ENCODE measurements at places on chromosomes 3 and 15.
A peak's percentile ranks its signal among the peaks of the same experiment; 100 is the strongest.

GRCh38 chr3:47681016-47681415 is 100.7 kb downstream of the SMARCC1 start:
- DNase-seq = no peak

GRCh38 chr15:80779658-80780415 is 667 bp downstream of the CEMIP start:
- DNase-seq = no peak

GRCh38 chr15:65311760-65312159 is 7.3 kb downstream of the RNU5B-1 start:
- no peak for DNase-seq

GRCh38 chr3:10738688-10739372 is 77.2 kb upstream of the SLC6A11 start:
- DNase-seq = peak; percentile 70

DNA sequence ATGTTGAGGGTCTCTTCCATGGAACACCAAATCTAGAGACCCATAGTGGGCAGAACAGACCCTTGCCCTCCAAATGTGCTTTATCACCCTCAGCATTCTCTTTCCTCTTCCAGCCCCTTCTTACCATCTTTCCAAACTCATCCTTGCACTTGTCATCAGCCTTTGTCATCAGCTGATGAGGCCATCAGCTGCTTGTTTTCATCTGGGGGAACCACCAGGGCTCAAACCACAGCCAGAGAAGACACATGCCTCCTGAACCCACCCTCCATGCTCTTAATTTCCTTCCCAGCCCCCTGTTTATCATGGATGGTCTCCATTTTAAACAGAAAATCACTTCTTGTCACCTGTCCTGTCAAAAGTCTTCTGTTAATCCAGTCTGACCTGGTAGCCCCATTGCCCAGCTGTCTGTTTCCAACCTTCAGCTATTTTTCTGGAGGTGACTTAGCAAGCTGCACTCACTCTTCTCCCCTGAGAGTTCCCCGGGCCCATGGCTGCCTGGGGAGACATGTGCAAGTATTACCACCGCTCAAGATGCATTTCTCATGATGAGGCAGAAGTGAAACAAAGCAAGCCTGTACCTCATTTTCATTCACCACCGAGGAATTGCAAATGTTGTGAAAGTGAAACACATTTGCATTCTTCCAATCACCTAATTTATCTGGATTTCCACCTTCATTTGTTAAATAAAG is 14.7 kb upstream of the SYNM start:
- DNase-seq = no peak

DNA sequence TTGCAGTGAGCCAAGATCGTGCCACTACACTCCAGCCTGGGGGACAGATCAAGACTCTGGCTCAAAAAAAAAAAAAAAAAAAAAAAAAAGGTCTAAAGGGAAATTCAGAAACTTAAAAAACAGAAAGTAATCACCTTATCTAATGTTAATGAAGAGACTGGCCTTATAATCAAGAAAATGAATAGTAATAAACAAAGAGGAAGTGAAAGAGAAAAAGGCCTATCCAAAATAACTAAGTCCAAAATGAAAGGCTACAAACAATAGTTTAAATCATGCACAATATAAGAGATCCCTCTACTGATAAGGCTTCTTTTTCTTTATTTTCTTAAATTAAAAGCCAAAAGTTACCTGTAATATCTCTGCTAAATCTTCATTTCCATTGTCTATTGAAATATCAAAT is 37.1 kb upstream of the HDC start:
- DNase-seq = no peak

DNA sequence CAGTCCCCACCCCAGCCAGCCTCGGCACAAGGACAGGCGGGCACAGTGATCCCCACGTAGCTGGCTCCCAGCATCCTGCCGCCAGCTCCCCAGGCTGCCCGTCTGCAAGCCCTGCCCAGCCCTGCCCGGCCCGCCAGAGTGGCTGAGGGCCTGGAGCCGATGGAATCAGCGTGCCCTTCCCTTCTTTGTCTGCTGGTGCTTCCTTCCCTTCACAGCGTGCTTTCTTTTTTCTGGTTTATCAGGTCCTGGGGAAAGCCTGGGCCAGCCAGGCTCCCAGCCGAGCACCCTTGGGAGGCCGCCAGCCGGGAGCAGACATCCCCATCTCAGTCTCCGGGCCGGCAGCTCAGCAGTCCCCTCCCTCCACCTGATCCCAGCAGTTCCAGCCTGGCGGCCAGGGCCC is 54.7 kb upstream of the SMAD6 start:
- DNase-seq = no peak

DNA sequence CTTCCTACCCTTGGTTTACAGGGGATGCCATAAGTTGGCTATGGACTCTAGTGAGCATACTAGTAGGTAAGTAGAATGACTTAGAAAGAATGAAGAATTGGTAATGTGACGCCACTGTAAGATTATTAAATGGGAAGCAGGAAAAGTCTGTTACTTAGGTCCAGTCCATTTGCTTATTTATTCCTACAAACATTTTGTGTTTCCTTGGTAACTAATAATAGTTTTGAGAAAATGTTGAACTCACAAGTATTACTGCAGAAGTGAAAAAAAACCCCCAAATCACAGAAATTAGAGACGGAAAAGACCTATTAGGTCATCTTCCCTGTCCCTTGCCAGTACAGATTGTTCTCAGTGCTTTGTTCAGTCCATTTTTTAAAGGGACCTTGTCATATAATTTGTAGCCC is 63.5 kb downstream of the CMSS1 start:
- DNase-seq = no peak

DNA sequence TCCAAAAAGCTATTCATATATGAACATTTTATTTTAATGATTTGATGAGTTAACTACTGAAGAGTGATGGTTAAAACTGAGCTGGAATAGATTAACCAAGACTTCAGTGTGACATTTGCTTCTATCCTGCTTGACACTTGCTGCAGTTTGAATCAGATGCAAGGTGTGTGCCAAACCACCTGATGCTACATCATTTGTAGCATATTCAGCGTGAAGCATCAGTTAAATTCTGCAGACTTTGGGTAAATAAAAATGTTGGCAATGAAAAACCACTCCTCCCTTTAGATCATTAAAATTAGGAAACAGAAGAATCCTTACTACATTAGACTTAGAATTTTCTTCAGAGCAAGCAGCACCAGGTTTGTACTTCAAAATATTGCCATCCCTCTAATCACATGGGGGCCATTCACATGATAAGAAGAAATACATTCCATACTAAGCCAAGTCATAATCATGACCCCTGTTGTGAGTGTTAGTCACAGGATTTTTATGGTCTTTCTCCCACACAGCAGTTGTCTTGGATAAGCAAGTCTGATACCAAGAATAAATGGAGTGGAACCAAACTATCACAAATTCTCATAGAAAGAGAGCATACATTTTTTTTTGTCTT is 160.7 kb upstream of the TNIK start:
- DNase-seq = no peak

DNA sequence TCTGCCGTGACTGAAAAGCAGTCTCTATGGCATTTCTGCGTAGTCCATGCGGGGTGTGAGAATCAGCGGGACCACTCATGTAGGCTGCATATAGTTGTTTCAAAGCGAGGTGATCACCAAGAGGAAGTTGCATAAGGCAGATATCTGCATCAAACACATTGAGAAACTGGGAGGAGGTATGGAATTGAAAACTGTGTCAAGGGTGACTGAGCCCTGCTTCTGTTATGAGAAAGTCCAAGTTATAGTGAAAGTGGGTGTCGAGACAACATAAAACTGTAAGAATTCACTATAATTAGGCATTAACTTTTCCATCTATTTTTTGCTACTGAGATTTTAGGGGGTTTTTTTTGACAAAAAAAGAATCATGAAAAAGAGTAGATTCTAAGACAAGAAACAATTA is 109.3 kb downstream of the ZIC1 start:
- DNase-seq = no peak

- no peak for DNase-seq
These were observed 126.0 kb downstream of the MYLK start for GRCh38 chr3:123758081-123758564.

DNA sequence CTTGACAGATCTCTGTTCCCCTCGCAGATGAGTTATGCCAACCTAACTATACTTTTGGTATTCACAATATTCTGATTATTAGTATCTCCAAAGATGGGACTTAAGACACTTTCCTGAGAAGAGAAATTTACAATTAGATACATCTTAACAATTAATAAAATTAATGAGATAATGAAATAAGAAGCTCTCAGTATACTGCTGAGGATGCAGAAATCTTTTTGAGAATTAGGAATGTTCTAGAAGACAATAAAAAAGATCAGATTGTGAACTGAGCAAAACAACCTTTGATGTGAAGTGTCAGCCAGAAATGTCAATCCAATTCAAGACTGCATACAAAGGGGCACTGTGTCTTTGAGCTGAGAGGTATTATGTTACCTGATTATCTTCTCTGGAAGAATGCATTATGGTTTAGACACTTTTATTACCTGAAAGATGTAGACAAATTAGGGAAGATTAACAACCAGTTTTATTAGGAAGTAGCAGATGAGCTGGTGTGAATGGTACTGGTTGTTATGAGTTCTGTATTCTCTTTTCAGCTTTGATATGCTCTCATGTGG is 262.9 kb downstream of the TIGIT start:
- no peak for DNase-seq

Data from activated T-cell treated with anti-CD3 and anti-CD28 coated beads, Interleukin-2, amount 50 U/mL, for 72 hours (primary cell).